CD4-positive, alpha-beta memory T cell (primary cell): ENCODE measurements at places on chromosomes 3 and 15.

GRCh38 chr15:38085114-38085513, 150.7 kb downstream of the TMCO5A start:
- no peak for DNase-seq

- DNase-seq, result peak; percentile 50
Observed at GRCh38 chr3:50324351-50325112, 2.0 kb upstream of the HYAL2 start.

DNA sequence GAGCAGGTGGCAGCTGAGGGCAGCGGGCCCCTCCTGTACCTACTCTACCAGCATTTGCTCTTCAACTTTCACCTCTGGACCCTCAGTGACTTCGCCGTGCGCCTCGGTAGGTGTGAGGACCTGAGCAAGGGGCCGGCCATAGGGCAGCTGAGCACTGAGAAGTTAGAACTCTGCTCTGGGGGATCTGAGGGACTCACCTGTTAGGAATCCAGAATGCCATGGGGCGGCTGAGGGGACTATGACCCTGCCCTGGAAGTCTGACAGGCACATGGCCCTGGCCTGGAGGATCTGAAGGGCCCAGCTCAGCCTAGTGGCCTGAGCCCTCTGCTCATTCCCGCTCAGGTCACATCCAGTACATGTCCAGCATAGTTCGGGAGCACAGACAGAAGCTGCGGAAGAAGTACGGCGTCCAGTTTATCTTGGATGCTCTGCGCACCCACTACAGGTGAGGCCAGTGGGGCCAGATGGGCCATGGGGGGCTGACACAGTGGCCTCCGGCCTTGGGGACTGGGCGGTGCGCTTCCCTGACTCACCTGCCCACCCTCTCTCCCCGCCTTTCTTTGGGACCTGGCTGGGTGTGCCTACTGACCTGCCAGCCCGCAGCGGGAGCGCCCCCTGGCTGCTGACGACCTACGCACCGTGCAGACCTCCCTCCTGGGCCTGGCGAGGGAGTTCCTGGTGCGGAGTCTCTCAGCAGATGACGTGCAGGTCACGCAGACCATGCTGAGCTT, 18.8 kb downstream of the NBEAL2 start:
- DNase-seq, result peak; percentile 66

DNA sequence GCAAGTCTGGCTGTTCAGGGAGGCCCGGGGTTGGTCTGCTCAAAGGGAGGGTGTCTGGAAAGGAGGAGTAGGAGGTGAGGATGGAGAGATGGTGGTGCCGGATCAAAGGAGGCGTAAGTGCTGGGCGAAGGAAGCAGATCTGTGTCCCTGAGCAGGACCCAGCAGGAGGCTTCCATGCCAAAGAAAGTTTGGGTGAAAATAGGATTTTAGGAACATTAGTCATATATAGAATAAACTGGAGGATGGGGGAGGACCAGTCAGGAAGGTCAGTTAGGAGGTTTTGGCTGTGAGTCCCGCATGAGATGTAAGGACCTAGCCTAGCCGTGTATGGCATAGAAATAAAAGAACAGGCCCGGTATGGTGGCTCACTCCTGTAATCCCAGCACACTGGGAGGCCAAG, 28.6 kb upstream of the VPS8 start:
- no peak for DNase-seq

DNA sequence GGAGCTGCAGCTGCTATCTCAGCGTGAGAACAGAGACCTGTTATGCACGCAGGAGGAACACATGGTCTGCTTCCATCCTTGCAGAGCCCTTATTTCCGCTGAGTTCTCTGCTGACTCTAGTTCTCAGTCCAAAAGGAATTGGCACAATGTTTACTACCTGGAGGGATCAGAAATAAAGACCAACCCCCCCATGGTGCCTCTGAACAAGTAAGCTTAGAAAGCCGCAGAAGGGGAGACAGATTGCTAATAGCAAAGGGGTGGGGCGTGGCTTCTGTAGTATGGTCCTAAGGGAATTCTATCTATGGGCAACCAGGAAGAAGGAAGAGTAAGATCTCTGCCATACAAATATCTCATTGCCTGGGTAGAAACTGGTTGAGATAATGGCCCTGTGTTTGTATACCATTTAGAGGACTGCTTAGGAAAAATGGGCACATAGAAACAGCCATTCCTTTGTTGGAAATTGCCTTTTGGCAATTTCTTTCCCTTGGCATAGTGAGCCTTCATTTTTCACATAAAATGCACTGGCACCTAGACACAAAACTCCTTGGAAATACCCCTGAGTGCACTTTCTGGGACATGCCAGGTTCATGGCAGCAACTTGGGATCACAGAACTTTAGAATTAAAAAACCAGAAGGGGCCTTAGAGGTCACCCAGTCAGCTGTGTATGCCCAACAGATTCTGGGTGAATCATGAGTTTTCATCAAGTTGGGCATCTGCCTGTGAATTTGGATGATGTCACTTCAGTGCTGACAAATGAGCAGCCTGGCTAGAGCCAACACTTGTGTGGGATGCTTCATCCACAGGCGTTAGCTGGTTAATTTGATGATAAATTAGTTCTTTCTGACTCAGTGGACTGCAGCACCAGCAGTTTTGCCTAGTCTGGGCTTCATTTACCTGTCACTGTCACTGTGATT, 57.4 kb upstream of the STXBP5L start:
- DNase-seq, result no peak

DNA sequence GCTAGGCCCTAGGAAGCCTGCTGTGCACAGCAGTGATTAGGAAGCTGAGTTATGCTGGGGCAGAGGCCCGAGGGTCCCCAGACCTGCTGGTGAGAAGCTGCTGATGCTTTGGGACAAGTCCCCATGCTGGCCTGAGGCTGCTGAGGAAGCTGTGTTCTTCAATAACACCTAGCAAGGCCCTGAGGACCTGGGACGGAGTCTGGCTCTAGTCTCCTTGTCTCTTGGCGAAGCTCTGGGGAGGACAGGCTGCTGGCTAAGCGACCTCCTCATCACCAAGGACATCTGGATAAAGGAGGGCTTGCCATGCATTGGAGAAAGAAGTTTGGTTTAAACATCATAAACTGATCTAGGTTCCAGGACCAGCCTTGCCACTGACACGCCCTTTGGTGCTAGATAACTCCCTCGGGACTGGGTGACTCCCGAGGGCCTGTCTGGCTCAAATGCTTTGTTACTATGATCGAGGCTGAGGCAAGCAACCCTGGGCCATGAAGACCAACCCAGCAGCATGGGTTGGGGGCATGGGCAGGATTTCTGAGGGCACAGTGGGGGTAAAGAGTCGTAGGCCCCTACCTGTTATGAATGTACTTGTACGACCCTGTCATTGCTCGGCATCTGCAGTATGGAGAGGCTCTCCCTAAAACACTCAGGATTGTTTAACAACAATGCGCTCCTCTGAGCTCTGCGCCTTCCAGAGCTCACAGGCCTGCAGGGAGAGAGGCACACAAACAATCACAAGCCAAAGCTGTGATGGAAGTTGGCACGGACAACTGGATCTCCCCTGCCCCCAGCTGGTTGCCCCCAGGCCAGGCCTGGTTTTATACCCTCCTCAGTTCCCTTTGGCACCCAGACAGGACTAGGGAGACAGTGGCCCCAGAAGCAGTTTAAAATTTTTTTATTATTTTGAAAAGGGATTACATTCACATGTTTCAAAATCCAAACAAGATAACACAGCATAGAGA, 64.4 kb downstream of the LINGO1 start:
- no peak for DNase-seq

DNA sequence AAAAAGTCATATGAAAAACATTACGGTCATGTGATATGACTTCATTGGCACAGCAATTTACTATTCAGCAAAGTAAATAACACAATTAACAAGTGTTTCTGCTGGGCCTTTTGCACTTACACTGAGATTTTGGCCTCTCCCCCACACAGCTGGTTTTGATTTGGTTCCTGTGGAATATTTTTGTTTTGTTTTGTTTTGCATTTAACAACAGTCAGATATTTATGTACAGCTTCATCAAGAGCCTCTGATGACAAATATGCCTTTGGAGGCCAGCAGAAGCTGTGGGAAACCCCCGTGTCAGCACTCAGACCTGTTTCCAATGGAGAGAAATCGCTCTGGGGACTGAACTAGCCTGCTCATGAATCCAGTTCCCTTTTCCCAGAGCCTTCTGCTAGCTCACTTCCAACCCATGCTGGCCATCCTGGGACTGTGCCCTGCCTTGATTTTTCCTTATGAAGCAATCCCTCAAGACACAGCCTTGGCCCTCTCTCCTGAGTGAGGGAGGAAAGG, 161.9 kb downstream of the ATG7 start:
- no peak for DNase-seq

DNA sequence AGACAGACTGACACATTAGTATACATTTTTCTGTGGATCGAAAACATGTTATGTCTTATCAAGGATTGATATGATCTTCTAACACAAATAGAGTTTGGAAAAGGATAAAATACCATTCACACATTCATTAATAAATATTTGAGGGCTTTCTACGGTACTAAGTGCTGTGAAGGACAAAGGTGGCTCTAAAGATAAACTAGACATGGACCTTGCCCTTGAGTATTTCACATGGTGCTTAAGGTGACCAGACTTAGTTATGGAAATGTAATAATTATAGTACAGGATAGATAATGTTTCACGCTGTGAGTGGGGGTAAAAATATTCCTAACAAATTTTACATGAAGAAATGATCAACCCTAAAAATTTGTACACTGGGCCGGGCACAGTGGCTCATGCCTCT, 3.8 kb upstream of the RAP2B start:
- DNase-seq, result no peak

DNA sequence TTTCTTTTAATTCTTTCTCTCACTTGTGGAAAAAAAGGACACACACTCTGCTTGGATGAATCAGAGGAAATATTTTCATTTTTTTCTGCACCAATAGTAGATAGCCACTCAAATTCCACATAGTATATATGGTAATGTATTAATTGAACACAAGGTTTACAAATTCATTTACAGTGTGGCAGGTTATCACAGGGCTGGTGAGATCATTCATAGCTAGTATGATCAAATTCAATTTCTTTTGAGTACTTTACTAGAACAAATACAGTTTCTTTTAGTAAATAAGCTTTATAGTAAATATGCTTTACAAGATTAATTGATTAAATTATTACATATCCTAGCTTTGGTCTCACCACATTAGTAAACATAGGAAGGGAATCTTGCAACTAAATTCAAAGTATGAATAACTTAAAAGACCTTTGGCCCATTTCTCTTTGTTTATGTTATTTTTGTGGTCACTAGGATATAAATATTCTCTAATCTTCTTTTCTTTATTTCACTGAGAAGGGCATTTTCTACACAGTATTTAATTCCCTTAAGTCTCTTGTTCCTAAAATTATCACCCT, 40.1 kb upstream of the PARP14 start:
- DNase-seq, result no peak

GRCh38 chr3:113912552-113913236, 35.1 kb upstream of the ZDHHC23 start:
- peak; percentile 44 for DNase-seq

DNA sequence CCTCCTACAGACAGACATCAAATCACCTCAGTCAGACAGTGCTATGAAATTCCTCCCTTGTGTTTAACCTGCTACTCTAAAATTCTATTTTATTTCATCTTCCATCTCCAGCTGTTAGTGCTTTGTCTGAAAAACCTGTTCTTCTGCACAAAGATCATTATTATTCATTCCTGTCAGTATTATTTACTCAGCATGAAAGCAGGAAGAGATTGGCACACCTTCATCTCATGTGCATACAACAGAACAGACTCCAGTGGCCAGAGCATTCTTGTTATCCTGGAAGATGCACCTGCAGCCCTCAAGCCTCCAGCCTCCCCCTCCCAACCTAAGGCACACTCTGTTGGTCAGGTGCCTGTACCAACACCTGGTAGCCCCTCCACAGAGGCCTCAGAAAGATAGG, 1.8 kb upstream of the ROPN1B start:
- no peak for DNase-seq

DNA sequence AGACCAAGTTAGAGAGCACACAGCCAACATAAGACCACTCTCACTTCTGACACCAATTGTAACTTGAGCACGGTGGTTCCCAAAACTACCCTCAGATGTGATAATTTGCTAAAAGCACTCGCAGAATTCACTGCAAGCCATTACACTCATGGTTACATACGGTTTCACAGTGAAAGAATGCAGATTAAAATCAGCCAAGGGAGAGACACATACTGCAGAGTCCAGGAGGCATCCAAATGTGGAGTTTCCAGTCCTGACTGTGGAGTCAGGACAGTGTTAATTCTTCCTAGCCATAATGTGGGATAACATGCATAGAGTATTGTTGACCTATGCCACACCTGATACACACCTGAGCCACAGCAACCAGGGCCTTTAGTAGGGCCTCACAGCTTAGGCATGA, 956.4 kb downstream of the NTRK3 start:
- no peak for DNase-seq

DNA sequence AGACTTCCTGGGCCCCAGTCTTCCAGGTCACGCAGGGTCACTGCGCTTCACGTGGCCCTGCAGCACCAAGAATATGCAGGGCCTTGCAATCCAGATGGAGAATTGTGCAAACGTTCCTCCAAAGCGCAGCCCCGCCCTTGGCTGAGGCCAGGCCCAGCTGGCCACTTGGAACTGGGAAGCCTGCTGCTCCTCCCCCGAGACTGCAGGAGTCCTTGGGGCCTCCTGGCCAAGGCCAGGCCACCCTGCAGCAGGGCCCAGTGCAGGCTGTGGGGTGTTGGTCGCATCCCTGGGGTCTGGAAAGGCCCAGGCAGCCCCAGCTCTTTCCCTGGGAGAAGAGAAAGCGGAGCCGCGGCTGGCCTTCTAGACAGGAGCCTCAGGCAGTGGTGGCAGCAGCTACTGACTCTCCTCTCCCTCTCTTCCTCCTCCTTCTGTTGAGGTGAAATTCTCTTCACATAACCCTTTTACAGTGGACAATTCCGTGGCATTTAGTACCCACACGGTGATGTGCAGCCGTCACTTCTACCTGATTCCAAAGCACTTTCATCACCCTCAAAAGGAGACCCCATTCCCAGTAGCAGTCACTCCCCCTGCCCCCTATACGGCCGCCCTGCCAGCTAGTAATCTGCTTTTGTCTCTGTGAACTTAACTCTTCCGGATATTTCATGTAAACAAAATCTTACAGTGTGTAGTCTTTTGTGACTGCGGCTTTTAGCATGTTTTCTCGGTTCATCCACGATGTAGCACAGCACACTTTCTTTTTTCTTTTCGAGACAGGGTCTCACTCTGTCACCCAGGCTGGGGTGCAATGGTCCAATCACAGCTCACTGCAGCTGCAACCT, 103.9 kb downstream of the TMEM266 start:
- DNase-seq, result no peak

GRCh38 chr3:18937574-18937973, 210.7 kb upstream of the KCNH8 start:
- no peak for DNase-seq

DNA sequence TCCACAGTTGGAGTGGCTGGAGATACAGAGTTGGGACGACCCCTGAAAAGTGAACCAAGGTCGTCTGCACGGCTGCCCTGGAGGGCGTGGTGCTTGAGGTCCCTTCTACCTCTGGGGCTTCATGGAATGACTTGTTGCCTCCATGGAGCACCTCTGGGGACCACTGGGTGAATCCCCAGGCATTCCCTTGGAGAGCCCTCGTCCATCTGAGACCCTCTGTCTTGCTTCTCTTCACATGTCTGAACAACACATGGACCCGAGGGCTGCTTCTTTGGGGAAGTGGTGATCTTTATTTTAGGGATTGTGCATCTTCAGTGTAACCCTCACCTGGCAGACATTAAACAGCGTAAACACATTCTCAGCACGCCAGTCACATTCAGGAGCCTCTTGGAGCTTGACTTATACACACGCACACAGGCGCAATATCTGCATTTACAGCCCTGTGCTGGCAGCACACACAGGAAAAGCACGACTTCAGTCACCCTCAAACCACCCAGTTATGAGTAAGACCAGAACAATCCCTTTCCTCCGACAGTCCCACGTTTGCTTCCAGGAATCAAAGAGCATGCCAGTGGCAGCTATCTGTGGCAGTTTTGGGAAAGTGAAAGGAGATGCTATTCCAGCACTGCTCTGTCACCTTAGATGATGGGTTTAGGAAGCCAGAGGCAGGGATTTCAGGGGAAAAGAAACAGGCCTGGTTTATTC, 12.6 kb downstream of the FAM107A start:
- DNase-seq, result no peak
